Activated gamma-delta T cell treated with anti-CD3 and anti-CD28 coated beads, Interleukin-2, amount 50 U/mL, for 16 hours (primary cell): ENCODE measurements at places on chromosomes 12 and 14.

DNA sequence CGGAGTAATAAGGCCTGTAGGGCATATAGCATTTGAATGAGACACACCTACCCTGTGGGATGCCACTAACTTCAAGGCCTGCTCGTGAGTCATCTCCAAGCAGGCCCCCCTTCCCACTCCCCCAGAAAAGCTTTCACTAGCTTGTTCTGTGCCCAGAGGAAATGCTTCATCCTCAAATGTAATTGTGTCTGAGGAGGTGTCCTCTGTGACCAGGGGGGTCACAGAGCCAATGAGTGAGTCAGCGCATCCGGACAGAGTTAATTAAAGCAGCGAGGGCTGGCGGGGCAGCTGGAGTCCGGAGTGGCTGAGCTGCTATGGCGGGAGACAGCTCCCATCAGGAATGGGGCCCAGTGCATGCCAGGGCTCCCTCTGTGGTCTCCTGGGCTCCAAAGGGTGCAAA is 27.0 kb upstream of the ESRRB start:
- DNase-seq: no peak

DNA sequence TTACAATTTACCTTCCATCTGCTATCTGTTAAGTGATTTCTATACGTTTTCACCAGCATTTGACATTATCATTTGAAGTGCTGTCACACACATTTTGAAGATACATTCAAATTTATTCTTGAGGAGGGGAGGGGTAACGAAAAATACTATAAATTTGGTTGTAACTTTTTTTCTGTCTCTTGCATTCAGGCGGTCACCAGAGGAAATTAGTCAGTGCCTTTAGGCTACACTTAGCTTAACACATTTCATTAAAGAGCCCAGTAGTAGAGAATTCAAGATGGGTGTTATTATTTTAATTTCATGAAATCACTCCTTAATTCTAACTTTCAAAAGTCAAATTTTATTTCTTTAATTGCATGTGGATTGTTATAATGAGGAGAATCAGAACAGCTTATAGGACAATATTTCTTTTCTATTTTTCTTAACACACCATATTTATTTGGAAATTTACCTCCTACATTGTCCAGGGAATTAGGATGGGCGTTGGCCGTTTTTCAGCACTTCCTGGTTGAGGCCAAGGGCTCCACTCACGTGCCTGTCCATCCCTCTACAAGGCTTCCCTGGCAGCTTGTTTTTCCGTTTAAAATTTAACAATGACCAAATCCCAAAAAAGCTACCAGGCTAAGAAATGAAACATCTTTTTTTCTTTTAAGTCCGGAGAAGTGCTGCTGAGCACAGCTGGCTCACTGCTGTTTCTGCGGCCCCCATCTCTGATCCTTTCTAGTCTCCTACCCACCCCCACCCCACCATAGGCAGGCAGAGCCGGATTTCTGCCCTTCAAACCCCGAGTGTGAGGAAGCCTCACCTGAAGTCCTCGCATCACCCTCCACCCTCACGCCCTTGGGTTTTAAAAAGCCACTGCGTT is 1.1 kb upstream of the FAR2 start:
- DNase-seq: no peak

- DNase-seq: no peak
Measured at GRCh38 chr14:89613260-89614008, 196.4 kb upstream of the FOXN3 start.

DNA sequence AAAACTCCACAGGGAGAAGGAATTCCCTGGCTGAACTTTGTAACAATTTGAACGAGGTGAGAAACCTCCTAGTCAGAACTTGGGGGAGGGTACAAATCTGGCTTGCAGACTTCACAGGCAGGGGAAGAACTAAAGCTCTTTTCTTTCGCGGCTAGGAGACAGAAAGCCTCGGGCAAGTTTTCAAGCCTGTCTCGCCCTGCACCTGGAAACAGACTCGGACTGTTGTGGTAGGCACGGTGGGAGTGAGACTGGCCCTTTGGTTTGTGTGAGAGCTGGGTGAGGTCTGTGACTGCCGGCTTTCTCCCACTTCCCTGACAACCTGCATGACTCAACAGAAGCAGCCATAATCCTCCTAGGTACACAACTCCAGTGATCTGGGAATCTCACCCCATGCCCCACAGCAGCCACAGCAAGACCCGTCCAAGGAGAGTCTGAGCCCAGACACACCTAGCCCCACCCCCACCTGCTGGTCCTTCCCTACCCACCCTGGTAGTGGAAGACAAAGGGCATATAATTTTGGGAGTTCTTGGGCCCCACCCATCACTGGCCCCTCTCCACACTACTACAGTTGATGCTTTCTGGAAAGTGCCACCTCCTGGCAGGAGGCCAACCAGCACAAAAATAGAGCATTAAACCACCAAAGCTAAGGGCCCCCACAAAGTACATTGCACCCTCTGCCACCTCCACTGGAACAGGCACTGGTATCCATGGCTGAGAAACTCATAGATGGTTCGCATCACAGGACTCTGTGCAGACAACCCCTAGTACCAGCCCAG is 102.7 kb upstream of the ST8SIA1 start:
- no peak for DNase-seq

DNA sequence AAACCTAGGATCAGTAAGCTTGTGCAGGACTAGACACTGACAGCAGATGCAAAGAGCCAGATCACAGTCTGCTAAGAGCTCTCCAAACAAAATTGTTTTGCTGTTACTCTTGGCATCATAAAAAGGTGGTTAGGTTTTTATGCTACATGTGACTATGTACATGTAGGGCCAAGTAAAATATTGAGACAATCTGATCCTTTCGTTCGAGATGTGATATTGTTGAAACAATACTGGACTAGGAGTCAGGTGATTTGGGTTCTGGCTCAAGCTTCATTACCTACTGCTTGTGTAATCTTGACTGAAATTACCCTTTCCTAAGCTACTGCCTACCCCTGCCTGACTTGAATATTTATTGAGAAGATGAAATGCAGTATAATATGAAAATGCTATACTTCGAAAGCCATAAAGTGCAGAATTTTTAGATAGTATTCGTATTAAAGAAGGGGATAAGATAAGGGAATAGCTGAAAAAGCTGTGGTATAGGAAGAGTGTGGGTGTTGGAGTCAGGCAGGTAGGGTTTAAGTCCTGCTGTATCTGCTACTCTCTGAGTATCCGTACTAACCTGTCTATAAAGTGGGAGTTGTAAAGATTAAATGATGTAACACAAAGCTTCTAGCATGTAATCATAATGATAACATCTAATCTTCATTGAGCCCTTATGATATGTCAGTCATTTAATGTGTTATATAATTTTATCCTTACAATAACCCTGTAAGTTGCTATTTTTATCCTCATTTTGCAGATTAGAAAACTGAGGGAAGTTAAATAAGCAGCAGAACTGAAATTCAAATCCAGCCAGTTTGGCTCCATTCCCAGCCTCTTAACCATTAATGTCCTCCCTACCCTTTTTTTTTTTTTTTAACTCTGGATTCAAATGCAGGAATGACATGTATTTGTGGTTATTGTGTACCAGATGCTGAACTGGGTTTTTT is 38.6 kb upstream of the ATF1 start:
- DNase-seq: no peak

DNA sequence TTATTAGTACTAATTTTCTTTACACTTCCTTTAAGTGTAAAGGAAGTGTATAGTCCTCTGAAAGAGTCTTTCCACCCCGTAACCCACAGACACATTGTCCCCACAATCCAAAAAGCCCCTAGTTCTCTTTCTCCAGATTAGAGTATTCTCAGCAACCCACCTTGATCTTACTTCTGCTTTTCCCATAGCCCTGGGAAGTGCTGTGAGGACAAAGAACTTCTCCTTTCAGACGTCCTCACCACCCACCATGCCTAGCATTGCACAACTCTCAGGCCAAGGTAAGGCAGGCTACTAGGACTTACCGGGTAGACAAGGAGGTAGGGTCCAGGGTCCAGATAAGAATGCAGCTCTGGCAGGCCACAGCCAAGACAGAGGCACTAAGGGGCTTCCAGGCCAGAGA is 7.4 kb downstream of the AAAS start:
- DNase-seq: no peak

GRCh38 chr14:54671537-54671936 is 104.6 kb downstream of the SAMD4A start:
- no peak for DNase-seq

DNA sequence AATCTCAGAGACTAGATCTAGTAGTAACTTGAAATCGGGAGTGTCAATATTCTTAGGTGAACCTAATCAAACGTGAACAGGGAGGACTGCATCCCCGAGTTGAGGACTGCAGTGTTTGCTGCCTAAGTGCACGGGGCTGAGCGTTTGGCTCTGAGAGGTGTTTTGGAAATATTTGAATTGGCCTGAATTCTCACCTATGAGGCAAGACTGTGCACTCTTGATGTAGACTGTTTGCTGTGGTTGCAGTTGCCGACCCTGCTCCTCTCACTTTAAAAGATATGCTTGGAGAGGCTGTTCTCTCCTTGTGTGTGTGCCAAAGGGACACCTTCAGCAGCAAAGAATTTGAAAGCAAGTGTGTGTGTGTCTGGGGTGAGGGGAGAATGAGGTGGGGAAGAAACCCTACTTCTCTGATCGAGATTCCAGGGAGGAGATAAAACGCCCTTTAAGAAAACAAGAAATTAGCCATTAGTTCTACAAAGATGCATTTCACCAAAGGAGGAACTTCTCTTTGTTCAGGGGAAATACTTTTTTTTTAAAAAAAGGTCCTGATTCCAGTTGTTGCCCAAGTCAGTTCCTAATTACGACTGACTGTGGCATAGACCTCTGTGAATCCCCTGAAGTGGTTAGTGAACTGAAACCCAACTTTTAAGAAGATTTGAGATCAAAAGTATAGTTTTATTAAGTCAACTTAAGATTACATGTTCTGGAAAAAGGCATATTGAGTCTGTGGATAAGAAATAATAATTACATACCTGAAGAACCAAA is 106.6 kb downstream of the DYRK2 start:
- DNase-seq: no peak

DNA sequence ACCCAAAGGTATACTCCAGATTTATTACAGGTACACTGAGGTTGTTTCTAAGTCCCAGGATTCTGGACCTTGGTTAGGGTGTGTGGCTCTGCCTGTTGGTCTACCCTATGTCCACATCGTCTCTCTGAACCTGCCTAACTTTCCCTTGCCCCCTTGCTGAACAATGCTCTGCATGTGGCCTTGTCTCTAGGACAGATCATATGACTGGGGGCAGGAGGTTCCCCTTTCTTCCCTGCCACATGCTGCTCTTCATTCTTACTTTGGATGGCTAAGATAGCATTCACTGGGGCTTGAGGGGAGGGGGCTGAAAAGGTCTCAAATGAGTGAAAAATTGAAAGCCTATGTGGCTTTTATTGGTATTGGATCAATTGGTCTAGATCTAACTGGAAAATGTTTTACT is 49.2 kb downstream of the MBIP start:
- no peak for DNase-seq

DNA sequence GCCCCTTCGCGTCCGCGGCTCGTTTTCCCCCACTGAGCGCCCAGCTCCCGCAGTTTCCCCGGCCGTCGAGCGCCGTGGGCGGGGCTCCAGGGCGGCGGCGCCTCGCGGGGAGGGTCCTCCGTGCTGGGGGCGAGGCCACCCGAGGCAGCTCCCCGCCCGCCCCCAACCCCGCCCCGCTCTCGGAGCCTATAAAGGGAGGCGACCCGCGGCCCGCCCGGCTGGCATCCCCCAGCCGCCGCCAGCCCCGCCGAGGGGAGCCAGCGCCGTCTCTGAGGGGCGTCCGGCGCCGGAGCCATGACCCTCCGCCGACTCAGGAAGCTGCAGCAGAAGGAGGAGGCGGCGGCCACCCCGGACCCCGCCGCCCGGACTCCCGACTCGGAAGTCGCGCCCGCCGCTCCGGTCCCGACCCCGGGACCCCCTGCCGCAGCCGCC is at the start of gene TAMALIN:
TAMALIN (plus strand) TSS at position 221 of the 432 bp plus-strand sequence; CDS start at position 295, 74 bp downstream.
- peak; percentile 64 for DNase-seq

GRCh38 chr14:104694475-104694950 is 5.1 kb downstream of the INF2 start:
- no peak for DNase-seq

DNA sequence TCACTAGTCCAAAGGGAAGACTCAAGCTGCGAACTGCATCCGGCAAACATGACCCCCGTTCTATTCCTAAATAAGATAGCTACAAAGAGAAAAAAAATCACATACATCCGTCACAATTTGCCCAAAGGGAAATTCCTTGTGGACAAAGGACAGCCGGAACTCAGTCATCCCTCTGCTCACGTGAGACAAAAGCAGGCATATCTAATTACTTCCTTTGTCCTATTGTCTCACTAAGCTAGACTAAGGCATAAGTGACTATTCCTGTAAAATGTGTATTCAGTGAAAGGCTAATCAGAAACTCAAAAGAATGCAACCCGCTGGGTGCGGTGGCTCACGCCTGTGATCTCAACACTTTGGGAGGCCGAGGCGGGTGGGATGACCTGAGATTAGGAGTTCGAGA is 27.2 kb upstream of the NINJ2 start:
- DNase-seq: no peak

GRCh38 chr12:130919086-130919485 is 34.6 kb upstream of the ADGRD1 start:
- no peak for DNase-seq

GRCh38 chr12:27123642-27124041 is 41.3 kb upstream of the C12orf71 start:
- DNase-seq: no peak

DNA sequence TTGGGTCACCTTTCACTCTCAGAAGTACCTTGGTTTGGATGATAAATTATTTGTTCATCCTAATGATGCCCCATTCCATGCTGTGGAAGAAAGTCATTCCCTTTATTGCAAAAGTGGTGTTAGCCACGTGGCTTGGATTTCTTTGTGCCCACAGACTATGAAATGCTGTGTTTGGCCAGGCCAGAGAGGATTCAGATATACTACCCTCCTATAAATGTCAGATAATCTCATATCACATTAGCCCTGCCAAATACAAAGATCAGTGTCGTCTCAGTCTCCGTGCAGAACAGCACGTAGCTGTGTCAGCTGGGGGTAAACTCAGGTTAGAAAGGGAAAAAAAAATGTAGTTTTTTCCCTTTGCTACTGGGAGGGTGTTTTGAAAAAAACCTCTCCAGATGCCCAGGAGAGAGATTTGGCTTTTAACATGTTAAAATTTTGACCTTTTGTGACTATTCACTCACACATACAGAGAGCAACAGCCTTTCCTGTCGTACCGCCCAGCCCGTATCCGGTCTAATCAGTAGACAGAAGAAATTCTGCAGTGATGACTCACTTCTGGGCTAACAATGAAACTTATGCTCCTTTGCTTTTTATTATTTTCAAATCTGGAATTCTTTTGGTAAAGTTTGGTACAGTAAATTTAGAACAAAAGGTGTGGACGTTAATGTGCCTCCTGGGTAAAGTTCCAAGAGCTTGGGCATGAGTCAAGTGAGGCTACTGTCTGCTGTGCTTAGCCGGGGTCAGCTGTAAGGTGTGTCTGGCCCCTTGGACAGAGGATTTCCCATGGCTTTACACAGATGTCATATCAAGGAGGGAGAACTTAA is 8.5 kb upstream of the PTPRB start:
- no peak for DNase-seq

- peak; percentile 1 for DNase-seq
Measured at GRCh38 chr12:88142610-88142991, 494 bp downstream of the TMTC3 start.

GRCh38 chr14:22460461-22461195 is 128.4 kb downstream of the DAD1 start:
- DNase-seq: no peak
